ENCODE measurements at places on chromosomes 12 and 14.

DNA sequence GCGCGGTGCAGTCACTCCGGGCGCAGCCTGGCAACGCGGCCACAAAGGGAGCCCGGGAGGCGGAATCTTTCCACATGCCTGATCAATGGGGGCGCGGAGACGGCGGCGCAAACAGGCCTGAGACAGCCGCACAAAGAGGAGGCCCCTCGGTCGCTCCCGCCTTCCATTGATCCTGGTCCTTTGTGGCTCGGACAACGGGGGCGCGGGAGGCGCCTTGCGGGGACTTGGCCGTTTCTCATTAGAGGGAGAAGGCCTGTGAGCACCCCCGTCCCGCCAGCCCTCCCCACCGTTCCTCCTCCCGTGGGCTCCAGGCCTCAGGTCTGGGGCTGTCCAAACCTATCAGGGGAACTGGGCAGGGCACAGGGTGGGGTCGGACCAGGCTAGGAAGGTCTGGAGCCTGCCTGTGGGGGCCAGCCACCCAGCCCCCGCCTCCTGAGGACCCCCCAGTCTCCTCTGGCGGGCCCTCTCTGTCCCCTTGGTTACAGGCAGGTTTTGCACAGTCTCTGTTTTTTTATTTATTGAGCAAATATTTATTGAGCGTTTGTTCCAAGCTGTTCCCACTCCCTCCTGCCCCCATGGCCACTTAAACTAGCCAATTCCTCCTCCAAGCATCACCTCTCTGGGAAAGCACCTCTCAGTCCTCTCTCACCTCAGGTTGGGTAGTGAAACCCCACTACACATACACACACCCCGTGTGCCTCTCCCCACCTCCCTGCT is 29.0 kb upstream of the MSI1 start:
- no peak for DNase-seq

DNA sequence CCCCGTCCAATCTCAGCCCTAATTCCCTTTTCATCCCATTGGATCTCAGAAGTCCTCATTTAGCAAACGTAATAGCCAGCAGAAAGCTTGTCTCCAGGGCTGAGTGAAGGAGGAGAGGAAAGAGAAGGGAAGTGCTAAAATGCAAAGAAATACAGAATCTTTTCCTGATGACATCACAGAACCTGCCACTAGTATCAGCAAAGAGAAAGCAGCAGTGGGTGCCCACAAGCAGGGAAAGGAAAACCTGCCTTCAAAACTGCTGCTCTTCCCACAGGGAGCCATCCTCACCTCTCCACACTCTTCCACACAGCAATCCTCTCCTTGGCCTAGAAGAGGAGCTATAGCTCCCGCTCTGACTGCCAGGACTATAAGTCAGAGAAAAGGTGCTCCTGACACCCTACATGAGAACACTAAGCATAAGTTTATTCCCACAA is 11.3 kb downstream of the MED13L start:
- DNase-seq: no peak

DNA sequence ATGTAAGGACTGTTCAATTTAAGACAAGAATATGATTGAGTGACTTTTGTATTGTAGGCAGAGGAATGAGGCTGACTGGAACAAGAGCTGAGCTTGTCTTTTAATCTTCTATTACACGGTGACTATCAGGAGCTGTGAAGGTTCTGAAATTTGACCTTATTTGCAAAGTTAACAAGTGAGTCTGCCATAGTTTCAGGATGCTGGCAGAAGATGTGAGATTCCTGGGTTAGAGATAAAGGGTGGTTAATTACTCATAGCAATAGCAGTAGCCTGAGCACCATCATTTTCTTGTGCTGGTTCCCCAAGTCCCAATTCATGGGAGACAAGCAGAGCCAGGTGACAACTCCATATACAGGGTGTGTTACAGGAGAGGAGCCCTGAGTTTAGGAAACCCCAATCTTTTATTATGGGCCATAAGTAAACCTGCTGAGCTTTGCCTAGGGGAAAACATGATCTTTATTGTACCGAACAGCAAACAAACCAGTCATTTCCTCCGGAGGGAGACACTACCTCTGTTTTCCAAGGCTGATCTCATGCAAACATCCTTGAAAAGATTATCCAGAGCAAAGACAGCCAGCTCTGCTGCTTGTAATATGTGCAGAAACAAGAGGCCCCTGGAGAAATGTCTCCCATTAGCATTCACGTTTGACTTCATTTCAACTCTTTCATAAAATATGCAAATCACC is 51.7 kb upstream of the DDX11 start:
- DNase-seq: no peak

DNA sequence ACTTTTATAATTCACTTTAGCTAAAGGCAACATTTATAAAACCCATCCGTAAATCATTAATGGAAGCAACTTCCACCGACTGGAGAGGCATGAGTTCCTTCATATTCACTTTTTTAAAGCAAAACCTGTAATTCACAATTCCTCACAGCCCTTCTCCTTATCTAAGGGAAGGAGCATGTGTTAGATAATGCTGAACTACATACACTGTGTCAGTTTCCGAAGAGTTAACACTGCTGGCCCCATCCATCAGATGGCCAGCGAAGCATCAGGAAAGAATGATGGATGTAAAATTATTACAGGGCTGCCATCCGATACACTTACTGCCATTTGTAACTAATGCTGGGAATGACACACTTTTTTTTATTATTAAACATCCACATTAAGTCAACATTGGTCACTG is 392.8 kb downstream of the SOX5 start:
- DNase-seq: no peak

DNA sequence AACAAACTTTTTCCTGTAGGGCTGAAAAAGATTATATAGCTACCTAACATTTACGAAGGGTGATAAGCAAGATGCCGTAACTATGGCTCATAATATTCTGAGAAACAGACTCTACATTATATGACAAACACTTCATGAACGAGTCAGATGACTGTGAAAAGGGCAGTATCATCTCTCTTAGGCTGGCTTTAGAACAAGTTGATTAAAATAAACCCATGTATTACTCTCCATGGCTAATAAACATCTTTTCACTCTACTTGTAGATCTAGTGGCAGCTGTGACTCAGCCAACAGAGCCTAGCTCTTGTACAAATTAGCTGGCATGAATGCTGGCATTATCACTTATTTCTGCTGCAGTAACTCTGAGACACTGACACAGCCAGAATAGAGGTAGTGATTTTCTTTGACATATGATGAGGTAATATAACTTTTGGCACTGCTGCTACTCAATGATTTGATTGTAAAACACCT is 47.1 kb downstream of the SLC2A13 start:
- DNase-seq: no peak

- peak; percentile 44 for DNase-seq
Measured at GRCh38 chr12:57214398-57214781, 2.2 kb upstream of the NXPH4 start.

DNA sequence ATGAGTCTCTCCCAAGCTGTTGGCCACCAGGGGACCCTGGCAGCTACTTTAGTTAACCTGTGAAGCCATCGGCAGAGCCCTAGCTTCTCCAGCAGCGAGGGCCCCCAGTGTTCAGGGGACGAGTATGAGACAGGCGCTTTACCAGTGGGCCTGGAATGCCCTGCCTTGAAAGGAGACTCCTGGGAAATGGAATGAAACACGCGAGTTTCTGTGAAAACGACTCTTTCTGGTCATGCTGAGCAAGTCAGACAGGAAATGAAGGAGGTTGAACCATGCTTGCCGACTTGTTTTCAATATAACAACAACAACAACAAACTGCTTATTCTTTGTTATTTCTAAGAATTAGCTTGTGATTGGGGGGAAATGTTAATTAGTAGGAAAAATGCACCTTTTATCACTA is 42.9 kb downstream of the SFSWAP start:
- DNase-seq: no peak

DNA sequence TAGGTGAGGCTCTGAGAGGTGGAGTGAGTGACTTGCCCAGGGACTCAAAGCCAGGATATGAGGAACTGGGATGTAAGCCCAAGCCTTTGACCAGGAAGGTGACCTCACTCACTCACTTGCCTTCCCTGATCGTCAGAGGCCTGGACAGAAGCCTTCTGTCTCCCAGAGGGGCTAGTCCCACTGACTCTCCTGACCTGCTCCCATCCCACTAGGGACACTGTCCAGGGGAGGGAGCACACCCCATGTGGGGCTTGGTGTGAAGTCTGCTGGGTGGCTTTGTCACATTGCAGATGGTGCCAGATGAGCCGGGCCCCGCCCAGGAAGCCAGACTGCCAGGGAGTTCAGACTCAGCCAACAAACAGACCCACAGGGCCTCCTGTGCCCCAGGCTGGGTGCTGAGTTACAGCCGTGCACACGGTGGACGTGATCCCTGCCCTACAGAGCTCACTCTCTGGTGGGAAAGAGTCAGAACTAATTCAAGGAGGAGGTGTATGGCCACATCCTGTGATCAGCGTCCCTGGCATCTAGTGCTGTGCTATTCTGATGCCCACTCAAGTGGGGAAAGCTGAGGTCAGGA is 28.3 kb downstream of the MMAB start:
- DNase-seq: no peak

DNA sequence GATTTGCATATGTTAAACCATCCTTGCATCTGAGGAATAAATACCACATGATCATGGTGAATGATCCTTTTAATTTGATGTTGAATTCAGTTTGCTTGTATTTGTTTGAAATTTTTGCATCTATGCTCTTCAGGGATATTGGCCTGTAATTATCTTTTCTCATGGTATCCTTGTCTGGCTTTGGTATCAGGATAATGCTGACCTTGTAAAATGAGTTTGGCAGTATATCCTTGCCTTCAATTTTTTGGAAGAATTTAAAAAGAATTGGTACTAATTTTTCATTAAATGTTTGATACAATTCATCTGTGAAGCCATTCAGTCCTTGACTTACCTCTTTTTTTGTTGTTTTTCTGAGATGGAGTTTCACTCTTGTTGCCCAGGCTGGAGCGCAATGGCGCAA is 85.2 kb downstream of the E2F7 start:
- DNase-seq: no peak

All from stimulated activated CD4-positive, alpha-beta T cell treated with anti-CD3 and anti-CD28 coated beads, TNF-alpha, amount 100 ng/mL, for 4 hours (primary cell).